ENCODE measurements at places on chromosomes 12 and 14.

DNA sequence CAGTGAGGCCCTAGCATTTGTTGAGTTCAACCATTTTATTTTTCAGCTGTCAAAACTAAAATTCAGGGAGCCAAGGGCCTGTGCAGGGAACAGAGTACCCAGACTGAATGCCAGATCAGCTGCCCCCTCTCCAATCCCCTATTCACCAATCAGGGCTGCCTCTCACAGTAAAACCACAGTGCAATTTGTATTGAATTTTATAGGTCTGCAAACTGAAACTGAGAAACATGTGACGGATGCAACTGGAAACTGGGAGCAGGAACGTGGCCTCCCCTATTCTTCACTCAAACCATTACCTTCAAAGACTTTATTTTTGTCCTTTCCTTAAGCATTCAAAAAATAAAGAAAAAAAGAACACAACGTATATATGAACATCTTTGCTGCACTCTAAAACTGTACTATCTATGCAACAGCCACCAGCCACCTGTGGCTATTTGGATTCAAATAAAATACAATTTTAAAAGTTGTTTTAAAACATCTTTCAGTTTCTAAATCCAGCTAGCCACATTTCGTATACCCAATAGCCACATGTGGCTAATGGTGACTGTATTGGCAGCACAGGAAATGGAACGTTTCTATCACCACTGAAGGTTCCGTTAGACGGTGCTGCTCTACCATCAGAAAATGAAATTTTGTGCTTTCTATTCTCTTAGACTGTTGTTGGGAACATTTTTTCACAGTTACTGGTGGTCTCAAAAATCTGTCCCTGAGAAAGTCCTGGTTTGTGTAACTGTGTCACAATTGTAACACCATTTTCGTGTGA lies 371.3 kb upstream of the FAR2 start:
- no peak for DNase-seq

- no peak for DNase-seq
Observed at GRCh38 chr14:99656171-99656570, 11.2 kb downstream of the HHIPL1 start.

- DNase-seq = no peak
Observed at GRCh38 chr14:100212476-100213333, 26.2 kb upstream of the YY1 start.

- DNase-seq = no peak
Observed at GRCh38 chr12:122356192-122356635, 66.3 kb downstream of the CLIP1 start.

DNA sequence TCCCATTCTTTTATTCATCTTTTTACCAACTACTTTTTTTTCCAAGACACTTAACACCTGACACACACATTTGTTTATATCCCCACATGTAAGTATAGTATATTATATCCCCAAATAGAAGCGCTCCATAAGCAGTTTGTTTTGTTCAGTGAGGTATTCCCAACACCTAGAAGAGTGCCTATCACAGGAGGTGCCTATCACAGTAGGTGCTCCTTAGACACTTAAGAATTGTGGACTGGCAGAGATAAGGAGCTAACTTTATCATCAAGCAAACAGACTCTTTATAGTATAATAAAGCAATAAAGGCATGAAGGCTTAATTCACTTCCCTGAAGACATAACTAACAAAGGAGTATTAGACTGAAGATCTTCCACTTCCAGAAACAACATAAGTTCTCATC lies 29.1 kb downstream of the OSBPL8 start:
- DNase-seq = no peak

- DNase-seq = no peak
Observed at GRCh38 chr14:94773061-94773648, 3.2 kb upstream of the GSC start.

- no peak for DNase-seq
Observed at GRCh38 chr14:99258341-99258861, 13.6 kb downstream of the BCL11B start.

DNA sequence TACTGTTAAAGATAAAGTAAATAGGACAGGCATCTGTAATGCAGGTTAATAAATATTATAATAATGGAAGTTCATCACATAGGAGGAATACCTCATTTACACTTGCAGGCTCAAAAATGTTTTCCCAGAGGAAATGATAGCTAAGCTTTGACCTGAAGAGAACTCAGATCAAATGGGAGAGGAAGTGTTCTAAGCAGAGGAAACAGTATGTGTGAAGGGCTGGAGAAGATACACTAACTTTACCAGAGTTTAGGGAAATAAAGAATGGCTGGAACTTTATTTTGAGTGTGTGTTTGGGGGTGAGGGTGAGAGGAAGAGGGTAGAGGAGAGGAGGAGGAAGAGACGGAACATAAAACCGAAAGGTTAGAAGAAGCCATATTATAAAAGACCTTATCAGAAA lies 34.0 kb upstream of the AP4S1 start:
- no peak for DNase-seq

DNA sequence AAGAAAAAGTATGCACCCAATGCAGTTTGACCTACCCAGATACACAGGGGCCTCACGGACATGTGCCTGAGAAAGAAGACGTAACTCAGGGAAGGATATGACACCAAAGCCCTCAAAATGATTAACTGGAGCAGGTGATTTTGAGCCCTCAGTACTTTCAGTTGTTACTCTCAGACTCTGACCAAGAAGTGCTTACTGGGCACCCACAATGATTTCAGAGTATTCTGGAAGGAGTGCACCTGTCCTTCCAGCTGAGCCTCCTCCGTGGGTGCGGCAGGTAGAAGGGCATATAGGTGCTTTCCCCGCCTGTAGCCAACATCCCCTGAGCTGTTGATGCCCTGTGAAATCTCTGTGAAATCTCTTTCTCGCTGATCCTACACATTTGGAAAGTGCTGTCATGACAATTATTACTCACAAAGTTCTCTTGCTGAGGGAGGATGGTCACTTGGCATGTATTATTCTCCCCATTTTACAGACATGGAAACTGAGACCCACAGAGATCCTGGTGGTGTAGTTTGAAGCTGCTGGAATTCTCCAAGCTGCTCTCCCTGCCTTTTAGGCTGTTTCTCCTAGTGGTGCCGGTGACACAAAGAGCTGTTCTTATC lies 154.3 kb upstream of the CCND2 start:
- DNase-seq = no peak

- DNase-seq = no peak
Observed at GRCh38 chr12:109458771-109459208, 18.3 kb downstream of the KCTD10 start.

- DNase-seq = no peak
Observed at GRCh38 chr12:46300910-46301309, 32.1 kb upstream of the SLC38A1 start.

- DNase-seq = no peak
Observed at GRCh38 chr14:28571636-28572035, 195.0 kb upstream of the FOXG1 start.

DNA sequence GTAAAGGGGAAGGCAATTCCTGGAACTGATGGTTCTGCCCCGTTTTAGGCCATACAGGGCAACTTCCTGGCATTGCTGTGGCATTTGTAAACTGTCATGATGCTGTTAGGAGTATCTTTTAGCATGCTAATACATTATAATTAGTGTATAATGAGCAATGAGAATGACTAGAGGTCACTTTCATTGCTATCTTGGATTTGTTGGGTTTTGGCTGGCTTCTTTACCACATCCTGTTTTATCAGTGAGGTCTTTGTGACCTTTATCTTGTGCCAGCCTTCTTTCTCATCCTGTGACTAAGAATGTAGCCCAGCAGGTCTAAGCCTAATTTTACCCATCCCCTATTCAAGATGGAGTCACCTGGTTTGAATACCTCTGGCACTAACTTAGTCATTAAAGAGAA lies 51.2 kb downstream of the TESPA1 start:
- DNase-seq = no peak

DNA sequence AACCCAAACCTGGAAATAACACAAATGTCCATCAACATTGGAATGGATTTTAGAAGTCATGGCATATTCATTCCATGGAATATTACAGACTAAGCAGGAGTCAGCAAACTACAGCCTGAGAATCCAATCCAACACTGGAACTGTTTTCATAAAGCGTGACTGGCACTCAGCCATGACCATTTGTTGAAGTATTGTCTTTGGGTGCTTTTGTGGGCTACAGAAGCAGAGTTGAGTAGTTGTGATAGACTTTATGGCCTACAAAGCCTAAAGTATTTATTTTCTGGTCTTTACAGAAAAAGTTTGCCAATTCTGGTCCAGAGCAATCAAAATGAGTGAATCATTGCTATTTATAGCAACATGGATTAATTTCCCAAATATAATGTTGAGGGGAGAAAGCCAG lies 34.5 kb upstream of the FRS2 start:
- no peak for DNase-seq

- DNase-seq = no peak
Observed at GRCh38 chr14:38291681-38292467, 36.0 kb upstream of the CLEC14A start.

- no peak for DNase-seq
Observed at GRCh38 chr12:27497446-27497845, 26.6 kb upstream of the PPFIBP1 start.

DNA sequence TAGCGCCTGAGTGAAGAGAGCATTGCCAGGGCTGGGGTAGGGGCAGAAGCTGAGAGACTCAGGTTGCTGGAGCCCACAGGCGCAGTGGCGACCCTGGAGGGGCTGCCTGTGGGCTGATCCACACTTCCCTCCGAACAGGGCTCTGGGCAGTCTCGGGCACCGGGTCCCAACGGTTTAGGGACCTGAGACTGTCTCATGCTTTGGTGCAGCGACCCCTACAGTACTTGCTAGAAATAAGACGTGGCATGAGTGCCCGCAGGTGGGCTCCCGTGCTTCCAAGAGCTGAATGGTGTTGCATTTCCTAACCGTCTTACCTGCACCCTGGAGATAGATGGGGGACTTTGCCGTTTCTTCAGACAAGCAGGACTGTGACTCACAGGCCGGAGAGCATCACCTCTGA lies 57.4 kb downstream of the AACS start:
- no peak for DNase-seq

DNA sequence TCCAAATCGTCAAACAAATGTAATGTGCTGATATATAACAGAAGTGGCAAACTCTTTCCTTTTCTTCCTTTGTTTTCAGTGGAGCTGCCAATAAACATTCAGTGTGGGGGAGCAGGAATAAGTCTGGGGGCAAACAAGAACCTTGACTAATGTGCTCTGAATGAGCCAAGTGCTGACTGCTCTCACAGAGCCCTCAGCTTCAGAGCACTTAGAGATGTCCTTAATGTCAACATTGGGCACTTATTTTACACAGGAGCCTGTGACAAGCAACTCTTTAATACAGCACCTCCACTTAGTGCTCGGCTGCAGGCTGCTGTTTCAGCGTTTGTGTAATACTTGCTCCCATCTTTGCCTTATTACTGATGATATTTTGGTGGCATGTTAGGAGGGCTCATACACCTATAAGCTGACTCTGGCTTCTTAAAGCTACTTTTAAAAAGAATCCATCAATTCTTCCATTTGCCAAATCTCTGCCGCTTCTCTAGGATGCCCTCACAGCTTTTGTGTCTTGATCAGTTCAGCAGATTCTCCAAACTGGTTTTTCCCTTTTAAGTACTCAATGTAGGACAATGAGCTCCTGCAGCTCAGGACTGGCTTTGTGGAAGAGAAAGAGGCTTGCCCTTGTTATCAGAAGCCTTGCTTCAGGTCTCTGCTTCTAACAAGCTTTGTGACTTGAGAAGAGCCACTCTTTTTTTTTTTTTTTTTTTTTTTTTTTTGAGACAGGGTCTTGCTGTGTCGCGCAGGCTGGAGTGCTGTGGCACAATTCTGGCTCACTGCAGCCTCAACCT lies 206.6 kb downstream of the MON2 start:
- no peak for DNase-seq

DNA sequence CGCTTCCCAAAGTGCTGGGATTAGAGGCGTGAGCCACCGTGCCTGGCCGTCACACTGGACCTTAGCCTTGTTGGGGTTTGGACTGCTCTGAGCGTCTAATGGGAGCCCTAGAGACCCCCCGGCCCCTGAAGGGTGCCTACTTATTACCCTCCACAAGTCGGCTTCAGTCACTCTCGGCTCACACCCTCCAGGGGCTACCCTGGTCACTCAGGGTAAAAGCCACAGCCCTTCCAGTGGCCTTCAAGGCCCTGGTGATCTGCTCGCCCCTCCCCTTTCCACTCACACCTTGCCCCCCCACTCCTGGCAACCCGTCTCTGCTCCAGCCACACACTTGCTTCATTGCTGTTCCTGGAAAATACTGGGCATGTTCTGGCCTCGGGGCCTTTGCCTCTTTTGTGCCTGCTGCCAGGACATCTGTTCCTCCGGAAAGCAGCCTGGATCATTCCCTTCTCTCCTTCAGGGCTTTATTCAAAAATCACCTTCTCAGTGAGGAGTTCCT lies 3.6 kb upstream of the MORN3 start:
- DNase-seq = no peak

DNA sequence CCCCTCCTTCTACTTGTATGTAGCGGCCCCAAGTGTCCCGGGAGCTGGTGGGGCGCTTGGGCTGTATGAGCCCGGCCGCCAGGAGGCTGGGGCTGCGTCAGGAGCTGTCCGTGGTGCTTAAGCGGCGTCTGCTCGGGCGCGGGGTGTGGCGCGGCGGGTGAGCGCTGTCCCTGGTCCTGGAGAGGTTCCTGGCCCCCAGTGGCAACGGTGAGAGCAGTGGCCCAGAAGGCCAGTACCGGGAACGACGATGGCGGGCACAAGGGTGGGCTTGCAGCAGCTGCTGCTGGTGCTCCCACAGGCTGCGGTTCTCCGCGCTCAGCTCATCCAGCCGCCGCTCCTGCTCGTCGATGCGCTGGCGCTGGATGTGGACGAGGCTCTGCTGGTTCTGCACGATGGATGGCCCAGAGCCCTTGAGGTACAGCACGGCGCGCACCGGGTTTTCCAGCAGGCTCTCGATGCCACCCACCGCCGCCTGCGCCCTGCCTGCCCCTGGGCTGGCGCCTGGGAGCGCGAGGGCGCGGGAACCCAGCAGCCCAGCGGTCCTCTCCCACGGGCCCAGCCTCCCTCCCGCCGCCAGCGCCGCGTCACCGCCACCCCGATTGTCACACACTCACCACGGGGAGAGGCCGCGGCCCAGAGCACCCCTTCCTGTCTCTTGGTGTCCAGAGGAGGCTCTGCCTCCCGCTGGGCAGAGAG lies 41.9 kb upstream of the FKBP4 start:
- DNase-seq = no peak

- DNase-seq = no peak
Observed at GRCh38 chr12:38144049-38144448, 172.5 kb upstream of the ALG10B start.

All from pulmonary artery endothelial cell (primary cell).